ENCODE measurements at places on chromosomes 2 and 18. TPM values are rescaled to one million over a fixed set of nuclear protein-coding genes. Genes with fewer than 3 reads are reported as not detected.

GRCh38 chr2:37523814-37524362 lies 147.6 kb downstream of the CDC42EP3 start:
- peak overlapping the region; percentile 60 for H3K27ac ChIP-seq
- no peaks in the 10 kb centered on the region for H3K27me3 ChIP-seq
- no peak overlapping the region for H3K4me3 ChIP-seq
- peaks cover 18% of the 10 kb centered on the region for H3K4me1 ChIP-seq
- peak; percentile 79 for DNase-seq
- no peaks in the 10 kb centered on the region for H3K36me3 ChIP-seq

Gene ANTXR1
- 181 TPM for total RNA-seq

GRCh38 chr2:190765386-190766173 lies 115.0 kb upstream of the GLS start:
- no peak overlapping the region for H3K4me3 ChIP-seq
- no peak overlapping the region for H3K27ac ChIP-seq
- H3K27me3 ChIP-seq = no peaks in the 10 kb centered on the region
- no peak for DNase-seq
- no peaks in the 10 kb centered on the region for H3K36me3 ChIP-seq

GRCh38 chr2:172614932-172615331 lies 59.0 kb downstream of the PDK1 start:
- no peaks in the 10 kb centered on the region for H3K36me3 ChIP-seq
- DNase-seq = no peak
- H3K4me1 ChIP-seq = peaks cover 26% of the 10 kb centered on the region
- H3K4me3 ChIP-seq = no peak overlapping the region
- H3K27me3 ChIP-seq = no peaks in the 10 kb centered on the region
- no peak overlapping the region for H3K27ac ChIP-seq

GRCh38 chr2:29401994-29402393 lies 286.8 kb downstream of the CLIP4 start:
- no peaks in the 10 kb centered on the region for H3K27me3 ChIP-seq
- H3K27ac ChIP-seq = no peak overlapping the region
- peaks cover 21% of the 10 kb centered on the region for H3K4me1 ChIP-seq
- no peak overlapping the region for H3K4me3 ChIP-seq
- no peak for DNase-seq

DNA sequence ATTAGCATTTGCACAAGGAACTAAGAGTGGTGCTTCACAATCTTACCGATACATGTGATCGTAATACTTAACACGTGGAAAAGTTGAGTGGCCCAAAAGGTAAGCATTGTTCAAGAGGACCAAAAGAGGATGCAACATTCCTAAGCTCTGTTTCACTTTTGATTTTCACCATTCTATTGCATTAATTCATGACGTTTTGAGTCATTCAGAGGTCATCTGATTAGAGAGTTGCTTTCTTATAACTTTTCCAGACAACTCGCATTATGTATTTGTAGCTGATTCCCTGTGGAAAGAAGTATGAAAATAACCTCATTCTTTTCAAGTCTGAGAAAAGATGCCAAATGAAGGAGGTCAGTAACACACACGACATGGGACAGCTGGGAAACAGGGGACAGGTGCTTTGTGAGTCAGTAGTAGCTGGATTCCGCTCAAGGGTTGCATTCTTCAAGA lies 344.4 kb downstream of the RND3 start:
- no peak overlapping the region for H3K4me3 ChIP-seq
- no peak for DNase-seq
- peaks cover 16% of the 10 kb centered on the region for H3K4me1 ChIP-seq
- no peaks in the 10 kb centered on the region for H3K27me3 ChIP-seq
- no peaks in the 10 kb centered on the region for H3K36me3 ChIP-seq
- no peak overlapping the region for H3K27ac ChIP-seq

DNA sequence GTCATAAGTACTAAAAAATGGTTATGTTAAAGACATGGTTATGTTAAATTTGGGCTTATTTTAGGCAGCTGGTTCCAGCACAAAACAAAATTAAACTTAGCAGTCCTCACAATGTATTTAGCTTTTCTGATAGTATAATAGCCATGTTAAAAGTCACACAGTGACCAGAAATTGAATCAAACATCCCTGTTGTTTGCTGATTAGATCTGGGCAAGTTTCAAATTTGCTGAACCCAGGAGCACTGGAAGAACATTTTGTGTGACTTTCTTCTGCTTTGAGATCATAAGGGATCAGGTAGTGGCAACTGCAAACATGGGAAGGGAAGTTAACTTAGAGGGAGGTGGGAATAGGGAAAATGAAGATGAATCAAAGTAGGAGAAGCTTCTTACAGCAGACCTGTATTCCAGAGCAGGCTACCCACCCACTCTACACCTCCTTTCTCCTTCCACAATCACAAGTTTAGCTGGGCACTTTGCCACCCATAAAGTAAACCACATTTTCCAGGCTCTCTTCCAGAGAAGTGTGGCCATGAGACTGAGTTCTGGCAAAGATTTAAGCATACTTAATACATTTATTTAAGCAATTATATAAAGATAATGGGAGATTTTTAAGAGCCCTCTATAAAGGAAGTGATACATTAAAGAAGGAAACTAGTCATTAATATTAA lies 616.1 kb upstream of the LRATD1 start:
- no peaks in the 10 kb centered on the region for H3K36me3 ChIP-seq
- H3K27ac ChIP-seq = no peak overlapping the region
- H3K27me3 ChIP-seq = peaks cover 14% of the 10 kb centered on the region

- no peak overlapping the region for H3K27ac ChIP-seq
- H3K4me1 ChIP-seq = no peaks in the 10 kb centered on the region
- no peaks in the 10 kb centered on the region for H3K36me3 ChIP-seq
- DNase-seq = no peak
Measured at GRCh38 chr2:188576651-188577050, 285.0 kb downstream of the GULP1 start.

DNA sequence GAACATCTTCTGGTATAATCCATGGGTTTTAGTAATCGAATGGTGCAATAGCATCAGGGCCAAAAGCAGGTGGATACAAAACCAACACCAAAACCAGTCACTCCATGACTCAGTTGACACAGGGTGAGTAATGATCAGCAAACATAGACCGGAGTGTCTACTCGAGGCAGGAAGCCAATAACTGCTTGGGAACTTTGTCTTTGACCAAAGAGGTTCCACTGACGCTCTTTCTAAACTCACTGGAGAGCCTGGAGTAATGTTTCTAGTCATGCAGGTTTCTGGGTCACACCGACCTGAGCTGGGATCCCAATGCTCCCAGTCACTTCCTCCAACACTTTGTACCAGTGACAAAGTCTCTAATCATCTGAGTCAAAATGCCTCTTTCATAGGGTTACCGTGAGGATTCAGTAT lies 30.9 kb downstream of the MREG start:
- no peaks in the 10 kb centered on the region for H3K4me1 ChIP-seq
- DNase-seq = no peak
- no peaks in the 10 kb centered on the region for H3K27me3 ChIP-seq
- H3K36me3 ChIP-seq = no peaks in the 10 kb centered on the region

DNA sequence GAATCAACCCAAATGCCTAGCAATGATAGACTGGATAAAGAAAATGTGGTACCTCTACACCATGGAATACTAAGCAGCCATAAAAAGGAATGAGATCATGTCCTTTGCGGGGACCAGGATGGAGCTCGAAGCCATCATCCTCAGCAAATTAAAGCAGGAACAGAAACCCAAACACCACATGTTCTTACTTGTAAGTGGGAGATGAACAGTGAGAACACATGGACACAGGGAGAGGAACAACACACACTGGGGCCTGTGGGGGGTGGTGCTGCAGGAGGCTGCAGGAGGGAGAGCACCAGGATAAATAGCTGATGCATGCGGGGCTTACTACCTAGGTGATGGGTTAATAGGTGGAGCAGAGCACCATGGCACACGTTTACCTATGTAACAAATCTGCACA lies 8.4 kb upstream of the PID1 start:
- no peak overlapping the region for H3K27ac ChIP-seq
- H3K27me3 ChIP-seq = no peaks in the 10 kb centered on the region
- no peaks in the 10 kb centered on the region for H3K4me1 ChIP-seq
- no peak overlapping the region for H3K4me3 ChIP-seq
- DNase-seq = no peak
- no peaks in the 10 kb centered on the region for H3K36me3 ChIP-seq

DNA sequence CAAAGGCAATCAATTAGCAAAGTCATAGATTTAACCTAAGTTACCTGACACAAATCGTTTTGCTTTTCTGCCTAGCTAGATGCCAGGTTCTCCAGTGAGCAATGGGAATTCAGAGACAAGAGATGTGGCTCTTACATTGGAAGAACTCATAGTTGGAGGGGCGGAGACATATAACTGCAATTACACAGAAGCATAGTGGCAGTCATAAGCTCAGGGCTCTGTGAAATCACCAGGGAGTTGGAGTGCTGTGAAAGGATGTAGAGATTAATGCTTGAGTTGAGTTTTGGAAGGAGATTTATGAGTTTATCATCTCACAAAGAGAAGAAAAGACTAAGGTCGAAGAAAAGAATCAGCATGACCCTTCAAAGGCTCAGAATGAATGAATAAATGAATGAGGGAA lies 457.2 kb upstream of the TRIB2 start:
- H3K27me3 ChIP-seq = no peaks in the 10 kb centered on the region
- DNase-seq = peak; percentile 67
- no peaks in the 10 kb centered on the region for H3K36me3 ChIP-seq
- no peak overlapping the region for H3K4me3 ChIP-seq

GRCh38 chr2:216633616-216634369 lies 573 bp downstream of the IGFBP2 start:
- peaks cover 26% of the 10 kb centered on the region for H3K4me1 ChIP-seq
- peak overlapping the region; percentile 99 for H3K4me3 ChIP-seq
- peak overlapping the region; percentile 93 for H3K27ac ChIP-seq

DNA sequence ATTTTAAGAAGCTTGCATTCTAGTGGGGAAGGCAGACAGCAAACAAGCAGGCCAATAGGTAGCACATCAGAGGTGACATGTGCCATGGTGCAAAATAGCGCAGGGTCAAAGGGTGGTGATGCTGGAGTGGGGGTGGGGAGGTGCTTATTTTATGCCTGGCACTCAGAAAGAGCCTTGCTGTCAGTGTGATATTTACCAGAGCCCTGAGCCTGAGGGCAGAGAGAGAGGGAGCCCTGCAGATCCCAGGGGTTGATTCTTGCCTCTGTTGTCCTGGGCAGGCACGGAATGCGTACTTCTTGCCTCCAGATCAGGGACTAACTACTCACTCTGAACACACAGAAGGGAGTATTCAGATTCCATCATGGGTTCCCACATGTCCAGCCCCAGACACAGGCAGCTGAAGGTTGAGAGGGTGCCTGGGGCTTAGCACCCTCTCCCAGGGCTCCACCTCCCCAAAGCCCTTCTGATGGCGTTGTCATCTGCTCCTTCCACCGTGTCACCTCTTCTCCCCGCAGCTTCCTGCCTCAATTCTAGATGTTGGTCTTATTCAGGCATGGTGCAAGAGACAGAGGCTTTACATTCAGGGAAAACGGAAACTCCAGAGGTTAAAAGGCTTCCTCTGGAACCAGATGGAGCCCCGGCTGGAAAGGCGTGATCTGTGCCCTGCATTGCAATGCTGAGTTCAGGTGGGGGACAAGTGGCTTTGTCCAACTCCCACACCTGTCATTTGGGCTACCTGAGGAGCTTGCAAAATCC lies 252.3 kb downstream of the HAUS1 start:
- no peak overlapping the region for H3K4me3 ChIP-seq
- no peak overlapping the region for H3K27ac ChIP-seq
- H3K4me1 ChIP-seq = peaks cover 7% of the 10 kb centered on the region
- no peak for DNase-seq
- no peaks in the 10 kb centered on the region for H3K27me3 ChIP-seq
- H3K36me3 ChIP-seq = no peaks in the 10 kb centered on the region

Gene STARD6
- not detected for total RNA-seq

Gene LYG2
- not detected for total RNA-seq

Gene CLEC4F
- total RNA-seq = 1.1 TPM

DNA sequence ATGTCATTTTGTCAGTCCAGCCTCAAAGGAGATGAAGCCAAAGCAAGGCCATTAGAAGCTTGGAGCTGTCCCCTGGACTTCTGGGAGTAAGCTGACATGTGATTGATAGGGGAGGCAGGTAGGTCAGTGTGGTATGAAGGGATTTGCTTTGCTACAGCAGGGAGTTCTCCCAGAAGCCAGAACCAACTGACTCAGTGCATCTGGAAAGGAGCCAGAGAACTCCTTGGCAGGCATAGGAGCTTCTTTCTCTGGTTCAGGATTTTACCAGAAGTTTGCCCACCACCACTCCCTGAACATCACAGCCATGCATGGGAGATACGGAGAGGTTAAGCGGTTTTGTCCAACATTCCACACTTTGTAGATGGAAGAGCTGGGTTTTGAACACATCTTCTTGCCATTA lies 24.5 kb upstream of the KCNE4 start:
- H3K27me3 ChIP-seq = no peaks in the 10 kb centered on the region
- H3K36me3 ChIP-seq = no peaks in the 10 kb centered on the region
- peaks cover 12% of the 10 kb centered on the region for H3K4me1 ChIP-seq
- peak; percentile 46 for DNase-seq

GRCh38 chr2:240412975-240413812 lies 22.3 kb upstream of the GPC1 start:
- no peak for DNase-seq
- H3K4me3 ChIP-seq = no peak overlapping the region
- H3K4me1 ChIP-seq = no peaks in the 10 kb centered on the region

- no peak overlapping the region for H3K27ac ChIP-seq
- peak; percentile 25 for DNase-seq
- H3K27me3 ChIP-seq = no peaks in the 10 kb centered on the region
Measured at GRCh38 chr2:100365434-100365833, 43.1 kb upstream of the LONRF2 start.

GRCh38 chr2:229910832-229911412 lies 10.9 kb downstream of the TRIP12 start:
- H3K27me3 ChIP-seq = no peaks in the 10 kb centered on the region
- no peak overlapping the region for H3K27ac ChIP-seq
- no peak overlapping the region for H3K4me3 ChIP-seq
- DNase-seq = peak; percentile 53
- peaks cover 30% of the 10 kb centered on the region for H3K4me1 ChIP-seq
- H3K36me3 ChIP-seq = peaks cover 10% of the 10 kb centered on the region

GRCh38 chr2:69936906-69937305 lies 22.0 kb downstream of the MXD1 start:
- H3K4me3 ChIP-seq = no peak overlapping the region
- no peak for DNase-seq
- no peak overlapping the region for H3K27ac ChIP-seq
- H3K36me3 ChIP-seq = no peaks in the 10 kb centered on the region
- no peaks in the 10 kb centered on the region for H3K27me3 ChIP-seq

DNA sequence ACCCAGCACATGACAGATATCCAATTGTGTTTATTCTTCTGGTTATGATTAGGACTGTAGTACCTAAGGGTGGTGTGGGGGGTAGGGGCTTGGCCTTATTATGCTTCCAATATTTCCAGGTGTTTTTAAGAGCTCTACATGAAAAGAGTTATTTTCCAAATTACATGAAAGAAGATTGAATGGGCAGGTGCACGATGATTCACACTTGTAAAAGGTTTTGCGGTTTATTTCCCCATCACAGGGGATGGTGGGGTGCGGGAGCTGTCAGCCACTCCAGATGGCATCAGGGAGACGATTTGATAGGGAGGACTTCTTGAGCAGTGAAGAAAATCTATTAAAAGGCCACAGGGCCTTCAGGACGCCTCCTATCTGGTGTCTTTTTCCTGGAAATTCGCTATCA lies 15.1 kb upstream of the CCBE1 start:
- H3K27me3 ChIP-seq = no peaks in the 10 kb centered on the region
- H3K4me3 ChIP-seq = no peak overlapping the region
- H3K27ac ChIP-seq = no peak overlapping the region

- no peaks in the 10 kb centered on the region for H3K4me1 ChIP-seq
- peak; percentile 17 for DNase-seq
- no peak overlapping the region for H3K27ac ChIP-seq
- H3K4me3 ChIP-seq = no peak overlapping the region
- H3K36me3 ChIP-seq = no peaks in the 10 kb centered on the region
Measured at GRCh38 chr18:33937270-33937816, 287.4 kb downstream of the NOL4 start.

Gene GRHL1
- 0.13 TPM for total RNA-seq

Gene PKDCC
- total RNA-seq = 77.5 TPM

Gene IL36B
- not detected for total RNA-seq

Measured in A673 (cell line).